ENCODE measurements at places on chromosomes 12 and 14.
A peak's percentile ranks its signal among the peaks of the same experiment; 100 is the strongest.

DNA sequence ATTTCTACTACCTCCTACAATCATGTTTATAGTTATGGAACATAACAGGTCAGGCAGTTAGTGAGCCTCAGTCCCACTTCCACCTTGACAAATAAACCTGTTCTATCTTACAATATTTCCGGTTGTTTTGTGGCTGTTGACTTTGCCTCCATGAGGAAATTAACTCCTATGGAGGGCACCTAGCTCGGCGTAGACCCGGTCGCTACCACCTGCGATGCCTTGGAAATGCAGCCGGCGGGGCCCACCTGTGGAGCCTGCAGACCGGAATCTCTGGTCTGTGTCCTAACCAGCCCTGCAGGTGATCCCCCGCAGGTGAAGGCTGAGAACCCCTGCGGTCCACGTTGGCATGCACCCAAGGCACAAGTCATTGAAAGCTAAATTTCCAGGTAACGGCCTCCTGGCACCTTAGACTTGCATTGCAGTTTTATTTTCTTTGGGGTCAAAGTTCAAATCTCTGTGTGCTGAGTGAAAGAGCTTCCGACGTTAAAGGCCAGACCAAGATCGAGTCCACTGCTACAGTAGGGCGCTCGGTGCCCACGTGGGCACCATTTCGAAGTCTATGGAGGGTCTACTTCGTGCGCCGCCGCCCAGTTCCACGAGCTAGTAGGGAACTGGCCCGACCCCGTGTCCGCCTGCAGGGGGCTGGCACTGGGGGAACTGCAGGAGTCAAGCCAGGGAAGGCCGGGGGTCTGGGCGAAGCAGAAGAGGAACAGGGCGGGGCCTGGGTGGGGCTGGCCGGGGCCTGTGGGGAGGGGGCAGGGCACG, 782 bp upstream of the PIWIL1 start:
- no peak for DNase-seq

- no peak for DNase-seq
Observed at GRCh38 chr12:52752516-52752915, 24.6 kb downstream of the KRT76 start.

GRCh38 chr12:132129007-132129406, 15.1 kb downstream of the DDX51 start:
- no peak for DNase-seq

DNA sequence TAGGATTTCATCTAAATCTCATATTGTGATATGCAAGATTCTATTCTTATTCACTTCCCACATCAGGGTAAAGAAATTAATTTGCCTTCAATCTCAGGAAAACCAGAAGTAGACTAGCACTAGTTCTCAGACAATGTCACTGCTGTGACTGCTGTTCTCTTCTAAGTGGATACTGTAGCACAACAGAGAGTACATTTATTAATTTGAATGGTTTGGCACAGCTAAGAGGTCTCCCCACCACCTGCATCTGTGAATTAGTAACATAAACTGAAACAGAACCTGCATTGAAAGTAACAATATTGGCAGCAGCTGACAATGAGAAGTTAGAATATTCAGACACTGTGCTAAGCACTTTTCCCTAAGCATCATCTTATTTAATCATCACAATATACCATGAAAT, 253.1 kb downstream of the PDZRN4 start:
- DNase-seq = no peak

- DNase-seq = no peak
Observed at GRCh38 chr14:20501346-20501745, 4.0 kb upstream of the RNASE10 start.

GRCh38 chr12:56411781-56412639, 37.2 kb downstream of the TIMELESS start:
- no peak for DNase-seq

- peak; percentile 53 for DNase-seq
Observed at GRCh38 chr12:49974231-49974675, 1.5 kb downstream of the AQP6 start.

DNA sequence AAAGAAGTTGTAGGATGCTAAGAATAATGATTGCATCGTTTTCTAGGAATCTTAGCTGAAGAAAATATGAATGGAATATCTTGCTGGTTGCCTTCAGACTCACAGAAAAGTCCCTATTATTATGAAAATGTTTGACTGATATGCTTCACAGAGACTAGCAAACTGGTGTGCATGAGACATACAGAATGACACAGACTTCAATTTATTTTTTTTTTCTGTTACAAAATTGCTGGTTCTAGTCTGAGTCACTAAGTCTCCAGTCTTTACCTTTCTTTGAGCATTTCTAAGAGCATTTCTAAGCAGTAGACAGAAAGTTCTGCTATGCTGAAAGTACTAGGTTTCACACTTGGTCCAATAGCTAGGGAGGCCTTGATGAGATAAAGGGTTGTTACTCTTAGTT, 377.6 kb upstream of the ATP2B1 start:
- no peak for DNase-seq

- DNase-seq = no peak
Observed at GRCh38 chr12:91722072-91722471, 423.6 kb downstream of the BTG1 start.

- DNase-seq = no peak
Observed at GRCh38 chr14:32329146-32329545, at the start of gene AKAP6. Gene AKAP6 (plus strand): TSS chr14:32329298. CDS start chr14:32433494, 104,196 bp downstream.

DNA sequence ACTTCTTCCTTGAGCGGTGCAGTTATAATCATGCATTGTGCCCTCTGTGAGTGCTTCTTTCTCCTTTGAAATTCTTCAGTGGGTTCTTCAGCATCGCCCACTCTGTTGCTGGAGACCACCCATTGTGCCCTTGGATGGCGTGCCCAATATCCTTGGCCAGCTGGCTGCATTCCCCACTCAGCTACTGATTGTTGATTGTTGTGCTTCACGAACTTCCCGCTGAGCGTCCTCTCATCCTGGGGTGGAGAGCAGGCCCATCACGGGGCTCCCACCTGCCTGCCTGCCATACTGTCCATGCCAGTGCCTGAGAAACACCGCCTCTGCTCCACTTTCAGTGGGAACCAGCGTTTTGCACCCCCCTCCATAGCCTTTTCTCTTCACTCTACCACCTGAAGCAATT, 8.6 kb upstream of the SSTR1 start:
- no peak for DNase-seq

DNA sequence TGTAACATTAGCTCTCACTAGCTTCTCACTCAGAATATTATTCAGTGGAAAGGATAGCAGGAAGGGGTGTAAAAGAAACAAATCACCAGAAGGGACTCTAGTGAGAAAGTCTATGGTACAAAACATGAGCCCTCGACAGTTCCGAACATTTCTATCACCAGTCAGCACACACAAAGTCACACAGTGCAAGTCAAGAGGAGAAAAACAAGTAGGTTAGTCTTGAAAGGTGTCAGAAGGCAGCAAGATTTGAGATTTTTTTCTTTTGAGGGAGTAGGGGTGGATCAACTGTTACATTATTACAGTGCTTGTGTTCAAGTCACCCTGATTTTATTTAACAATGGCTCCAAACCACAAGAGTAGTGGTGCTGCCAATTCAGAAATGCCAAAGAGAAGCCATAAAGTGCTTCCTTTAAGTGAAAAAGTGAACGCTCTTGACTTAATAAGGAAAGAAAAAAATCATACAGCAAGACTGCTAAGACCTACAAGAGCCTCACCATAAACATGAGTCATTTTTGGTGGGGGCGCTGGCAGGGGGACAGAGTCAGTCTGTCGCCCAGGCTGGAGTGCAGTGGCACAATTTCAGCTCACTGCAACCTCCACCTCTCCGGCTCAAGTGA, 42.3 kb downstream of the GNS start:
- DNase-seq = no peak

DNA sequence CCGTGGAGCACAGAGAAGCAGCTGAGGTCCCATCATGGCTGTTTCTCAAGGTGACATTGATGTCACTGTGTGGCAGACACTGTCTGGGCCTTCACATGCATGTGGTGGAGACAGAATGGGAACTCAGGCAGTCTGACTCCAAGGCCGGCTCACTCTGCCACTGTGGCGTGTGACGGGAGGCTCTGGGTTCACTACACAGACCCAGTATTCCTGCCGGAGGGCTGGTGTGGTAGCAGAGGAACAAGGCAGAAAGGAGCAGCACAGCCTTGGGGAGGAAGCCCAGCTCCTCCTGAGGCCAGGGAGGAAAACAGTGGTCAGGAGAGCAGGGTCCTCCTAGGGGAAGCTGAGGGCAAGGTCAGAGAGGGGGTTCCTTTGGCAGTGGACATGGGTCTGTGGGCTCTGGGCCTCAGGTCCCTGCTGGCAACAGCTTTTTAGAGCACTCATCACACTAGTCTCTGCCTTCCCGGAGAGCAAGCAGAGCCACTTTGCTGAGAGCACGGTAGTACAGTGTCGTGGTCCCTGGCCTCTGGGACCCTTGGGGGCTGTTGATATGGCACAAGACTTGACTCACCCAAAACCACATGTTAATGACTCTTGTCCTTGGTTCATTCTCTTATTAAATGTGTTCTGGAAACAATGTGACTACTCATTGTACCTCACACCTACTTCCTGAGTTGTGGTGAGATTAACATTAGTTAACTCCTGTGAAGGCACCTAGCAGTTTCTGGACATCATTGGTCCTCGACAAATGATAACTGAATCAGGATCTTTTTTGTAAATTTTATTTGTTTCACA, 21.3 kb downstream of the DCAF4 start:
- no peak for DNase-seq

GRCh38 chr12:120369603-120370342, 809 bp upstream of the MSI1 start:
- DNase-seq = no peak

- DNase-seq = no peak
Observed at GRCh38 chr14:23323838-23324454, 2.7 kb downstream of the PABPN1 start.

- no peak for DNase-seq
Observed at GRCh38 chr14:71996610-71997009, 64.4 kb downstream of the RGS6 start.

DNA sequence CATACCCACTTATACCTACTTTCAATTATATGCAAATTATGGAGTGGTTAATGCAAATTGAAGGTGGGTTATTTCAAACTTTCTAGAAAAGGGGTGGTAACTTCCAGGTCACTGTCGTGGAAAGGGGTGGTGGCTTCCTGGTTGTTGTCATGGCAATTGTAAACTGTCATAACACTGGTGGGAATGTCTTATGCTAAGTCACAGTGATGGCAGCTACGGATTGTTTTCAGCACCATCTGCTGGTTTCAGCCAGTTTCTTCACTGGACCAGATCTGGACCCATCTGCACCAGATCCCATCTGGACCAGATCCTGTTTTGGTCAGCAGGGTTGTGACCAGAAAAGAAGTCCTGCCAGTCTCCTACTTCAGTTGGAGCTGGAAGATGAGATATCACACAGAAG, 1469.3 kb downstream of the AACS start:
- no peak for DNase-seq

GRCh38 chr12:11862798-11863197, 207.9 kb upstream of the BCL2L14 start:
- DNase-seq = peak; percentile 24

DNA sequence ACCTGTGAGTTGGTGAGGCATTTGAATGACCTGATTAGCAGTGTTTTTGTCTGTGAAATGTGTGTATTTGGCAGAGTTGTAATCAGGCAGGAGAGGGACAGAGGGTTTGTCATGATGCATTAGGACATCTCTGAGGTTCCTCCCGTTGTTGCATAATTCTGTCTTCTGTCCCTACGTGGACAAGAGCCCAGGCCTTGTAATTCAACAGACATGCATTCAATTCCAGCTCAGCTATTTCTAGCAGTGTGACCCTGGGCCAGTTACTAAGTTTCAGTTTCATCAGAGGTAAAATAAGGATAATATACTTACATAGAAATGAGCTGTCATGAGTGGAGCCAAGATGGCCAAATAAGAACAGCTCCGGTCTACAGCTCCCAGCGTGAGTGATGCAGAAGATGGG, 208.6 kb downstream of the SLC38A4 start:
- peak; percentile 12 for DNase-seq

- DNase-seq = no peak
Observed at GRCh38 chr12:110373962-110374611, 29.4 kb downstream of the ANAPC7 start.

- no peak for DNase-seq
Observed at GRCh38 chr12:10716704-10717315, 6.3 kb downstream of the YBX3 start.

GRCh38 chr12:75337905-75338304, 3.4 kb downstream of the GLIPR1L1 start:
- no peak for DNase-seq

DNA sequence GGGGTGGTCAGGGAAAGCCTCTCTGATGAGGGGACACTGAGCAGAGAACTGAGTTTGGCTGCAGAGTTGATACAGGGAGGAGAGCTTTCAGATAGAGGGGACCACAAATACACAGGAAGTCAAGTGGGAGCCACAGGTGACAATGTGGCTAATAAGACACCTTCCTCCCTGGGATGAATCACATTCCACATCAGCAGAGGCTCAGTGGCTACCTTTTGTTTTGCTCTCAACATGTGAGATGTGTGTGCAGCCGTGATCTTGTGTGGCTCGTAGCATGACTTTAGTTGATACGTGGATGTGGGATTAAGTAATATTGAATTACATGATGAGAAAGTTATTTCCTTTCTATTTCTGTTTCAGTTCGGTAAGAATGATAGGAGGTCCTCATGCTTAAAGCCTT, 7.5 kb downstream of the CRADD start:
- no peak for DNase-seq

GRCh38 chr14:99326041-99326710, 54.2 kb upstream of the BCL11B start:
- no peak for DNase-seq

DNA sequence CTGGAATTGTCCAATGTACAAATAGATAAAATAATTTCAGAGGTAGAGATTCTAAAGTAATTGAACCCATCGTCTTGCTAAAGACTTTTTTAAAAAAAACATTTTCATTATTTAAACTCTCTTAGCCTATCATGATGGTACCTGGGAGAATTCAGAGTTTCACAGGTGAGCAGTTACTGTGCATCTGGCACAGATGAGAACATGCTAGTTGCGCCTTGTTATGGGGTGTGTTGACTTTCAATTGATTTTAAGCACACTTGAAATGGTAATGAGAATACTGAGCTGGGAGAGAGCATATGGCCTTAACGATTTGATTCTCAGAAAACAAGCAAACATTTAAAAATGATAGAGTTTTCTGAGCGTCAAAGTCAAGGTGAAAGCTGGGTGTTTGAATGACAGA, 66.6 kb downstream of the FLRT2 start:
- DNase-seq = no peak
